Umbilical cord (tissue), 2 donors: ENCODE measurements at places on chromosomes 6 and 20.

DNA sequence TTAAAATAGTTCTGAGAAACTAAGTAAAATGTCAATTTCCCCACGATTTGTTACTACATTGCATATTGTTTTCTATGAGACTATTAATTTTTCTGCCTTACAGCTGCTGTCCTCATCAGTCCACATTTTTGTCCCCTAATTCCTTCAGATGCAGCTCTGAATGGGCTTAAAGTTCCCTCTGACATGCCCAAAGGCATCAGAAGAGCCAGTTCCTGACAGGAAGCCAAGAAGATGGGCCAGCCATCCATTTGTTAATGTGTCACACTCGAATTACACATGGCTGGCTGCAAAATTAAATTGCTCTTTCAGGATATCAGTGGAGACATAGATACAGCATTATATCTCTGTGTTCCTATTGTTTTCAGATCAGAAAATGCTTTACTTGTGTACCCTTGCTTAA, 1223.0 kb downstream of the EPHA7 start:
- no peak for DNase-seq

DNA sequence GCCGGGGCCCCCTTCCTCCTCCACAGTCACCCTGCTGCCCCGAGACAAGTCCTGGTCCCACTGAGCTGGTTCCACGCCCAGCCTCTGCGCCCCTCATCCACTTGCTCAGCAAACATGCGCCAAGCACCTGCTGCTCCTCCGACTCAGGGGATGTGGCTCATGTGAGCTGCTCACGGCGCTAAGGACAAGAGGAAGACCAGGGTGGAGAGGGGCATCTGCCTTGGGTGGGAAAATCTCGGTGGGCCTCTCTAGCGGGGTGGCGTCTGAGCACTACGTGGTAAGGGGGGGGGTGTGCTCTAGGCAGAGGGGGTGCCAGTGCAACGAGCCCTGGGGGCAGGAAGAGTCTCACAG, 4.5 kb downstream of the LAMA5 start:
- no peak for DNase-seq

DNA sequence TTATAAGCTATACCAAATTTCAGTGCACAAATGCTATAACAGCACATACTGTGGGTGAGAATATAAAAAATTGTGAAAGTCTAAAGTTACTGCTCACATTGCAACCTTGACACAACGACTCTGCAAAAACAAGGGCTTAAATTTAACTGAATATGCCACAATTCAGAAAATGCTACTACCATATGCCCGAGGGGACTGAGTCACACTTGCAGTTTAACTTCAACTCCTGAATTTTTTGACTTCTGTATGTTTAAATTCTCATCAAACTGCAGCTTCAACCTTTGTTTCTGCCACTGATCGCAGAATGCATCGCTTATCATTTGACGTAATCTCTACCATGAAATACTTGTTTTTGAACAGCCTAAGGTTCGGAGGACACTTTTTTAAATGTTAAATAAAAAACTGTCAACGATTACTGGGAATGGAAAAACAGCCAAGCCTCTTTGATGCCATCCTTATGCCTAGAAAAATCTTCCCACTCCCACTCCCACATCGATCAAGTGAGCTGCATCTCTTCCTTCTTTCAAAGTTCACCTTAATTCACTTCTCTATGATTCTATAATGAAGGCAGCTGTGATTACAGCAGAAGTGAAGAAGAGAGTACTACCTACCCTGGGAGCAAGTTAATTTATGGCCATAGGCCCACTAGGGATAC, 136.5 kb downstream of the ATXN1 start:
- peak; percentile 52 for DNase-seq

DNA sequence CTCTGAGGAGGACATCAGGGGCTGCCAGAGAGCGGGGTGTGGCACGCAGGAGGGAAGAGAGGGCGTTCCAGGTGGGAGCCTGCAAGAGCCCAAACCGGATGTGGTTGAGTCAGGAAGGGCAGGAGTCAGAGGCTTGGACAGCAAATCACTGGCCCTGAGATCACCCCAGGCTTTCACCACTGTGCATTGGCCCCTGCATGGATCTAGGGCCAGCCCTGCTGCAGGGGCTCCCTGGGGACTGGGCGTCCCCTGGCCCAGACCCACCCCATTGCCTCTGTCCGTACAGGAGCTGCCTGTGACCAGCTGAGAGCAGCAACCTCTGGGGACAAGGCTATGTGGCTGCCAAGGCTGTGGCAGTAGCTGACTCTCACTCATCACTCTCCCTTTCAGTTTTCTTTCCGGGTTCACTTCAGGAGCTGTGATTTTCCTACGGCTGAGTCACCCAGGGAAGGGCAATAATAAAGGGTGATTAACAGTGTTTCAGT, 33.9 kb downstream of the KCNK17 start:
- DNase-seq = no peak

GRCh38 chr20:43981540-43981939, 66.9 kb downstream of the TOX2 start:
- DNase-seq = no peak

DNA sequence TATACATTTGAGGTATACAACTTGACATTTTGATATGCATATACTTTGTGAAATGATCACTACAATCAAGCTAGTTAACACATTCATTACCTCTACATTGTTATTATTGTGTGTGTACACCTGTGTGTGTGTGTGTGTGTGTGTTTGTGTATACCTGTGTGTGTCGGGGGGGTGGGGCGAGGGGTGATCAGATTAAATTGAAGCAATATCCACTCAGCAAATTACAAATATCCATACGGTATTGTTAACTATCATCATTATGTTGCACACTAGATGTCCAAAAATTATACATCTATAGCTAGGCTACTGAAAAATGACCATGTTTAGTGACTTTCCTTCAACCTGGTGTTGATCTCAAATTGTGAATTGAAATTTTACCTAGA, 1.8 kb downstream of the RHAG start:
- DNase-seq = no peak

DNA sequence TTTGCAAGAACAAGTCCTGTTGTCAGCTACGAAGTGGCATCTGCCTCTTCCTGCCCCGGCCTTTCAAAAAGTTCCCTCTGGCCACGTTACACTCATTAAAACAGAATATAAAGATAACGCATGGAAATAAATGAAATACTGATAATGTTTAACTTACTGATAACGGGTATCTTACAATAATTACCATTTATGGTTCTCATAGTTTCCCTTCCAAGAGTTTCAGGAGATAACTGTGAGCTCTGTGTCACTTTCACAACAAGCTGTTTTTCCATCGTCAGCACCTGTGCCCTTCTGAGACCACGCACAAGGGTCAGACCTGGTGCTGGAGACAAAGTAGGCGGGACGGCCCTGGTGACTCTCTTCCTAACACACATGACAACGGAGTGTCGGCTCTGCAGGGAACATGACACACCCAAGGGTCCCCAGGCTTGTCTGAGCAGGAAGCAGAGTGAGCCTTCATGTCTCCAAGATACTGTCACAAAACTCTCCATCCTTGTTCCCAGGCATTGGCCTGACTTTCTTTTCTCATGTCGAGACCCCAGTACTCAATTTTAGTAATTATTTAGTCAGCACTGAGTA, 86.2 kb upstream of the THBS2 start:
- DNase-seq = no peak

DNA sequence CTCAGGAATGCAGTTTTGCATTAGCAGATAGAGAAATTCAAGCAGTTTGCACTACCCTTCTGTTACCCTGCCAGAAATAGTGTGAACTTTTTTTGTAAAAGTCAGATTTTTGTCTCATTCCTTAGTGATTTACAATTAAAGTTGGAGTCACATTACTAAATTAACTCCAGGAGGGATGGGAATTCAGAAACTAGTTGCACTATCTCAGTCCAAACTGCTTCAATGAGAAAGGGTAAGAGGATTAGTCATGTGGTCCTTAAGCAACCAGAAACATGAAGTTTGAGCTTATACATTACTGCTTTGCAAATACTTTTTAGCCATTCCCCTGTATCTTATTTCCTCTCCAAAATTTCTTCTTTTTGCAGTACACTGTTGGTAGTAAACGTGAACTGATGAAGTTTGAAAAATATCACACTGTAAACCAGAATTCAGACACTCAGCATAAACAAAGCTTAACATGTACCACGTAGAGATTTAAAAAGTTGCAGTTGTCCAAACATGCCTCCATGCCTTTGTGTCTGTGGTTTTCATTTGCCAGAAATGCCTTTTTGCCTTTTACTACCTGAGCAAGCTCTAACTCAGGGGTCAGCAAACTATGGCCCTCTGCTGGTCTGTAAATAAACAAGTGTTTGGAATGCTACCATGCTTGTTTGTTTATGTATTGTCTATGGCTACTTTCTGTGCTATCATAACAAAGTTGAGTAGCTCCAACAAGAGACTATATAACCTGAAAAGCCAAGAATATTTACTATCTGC, 49.7 kb downstream of the TP53INP2 start:
- no peak for DNase-seq

- peak; percentile 30 for DNase-seq
Observed at GRCh38 chr6:42177514-42178364, 4.6 kb downstream of the GUCA1A start.
